ENCODE measurements at places on chromosomes 2 and 18.
A peak's percentile ranks its signal among the peaks of the same experiment; 100 is the strongest.

DNA sequence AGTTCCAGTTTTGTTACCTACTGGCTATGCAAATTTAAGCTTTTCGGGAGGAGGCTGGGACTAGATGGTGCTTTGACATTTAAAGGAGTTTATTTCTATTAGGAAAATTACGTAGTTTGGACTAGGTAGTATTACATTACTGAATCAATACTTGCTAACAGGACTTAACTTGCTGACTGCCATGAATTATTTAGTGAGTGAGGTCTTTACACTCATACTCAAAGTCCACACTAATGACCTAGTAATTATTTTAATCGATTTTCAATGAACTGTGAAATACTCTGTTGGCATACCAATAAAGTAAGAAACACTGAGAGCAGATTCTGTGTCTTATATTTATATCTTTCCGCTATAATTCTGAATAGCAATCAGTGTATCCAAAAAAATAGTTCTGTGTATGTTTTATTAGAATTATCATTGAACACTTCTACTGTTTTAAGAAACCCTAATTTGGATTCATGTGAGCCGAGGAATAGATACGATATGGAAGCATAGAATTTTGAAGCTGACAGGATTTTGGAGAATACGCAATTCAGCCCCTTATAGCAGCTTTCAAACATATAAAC lies 55.0 kb downstream of the CHST9 start:
- no peak for DNase-seq

- no peak for DNase-seq
These were observed 1.1 kb upstream of the DYM start for GRCh38 chr18:49461602-49461977.

GRCh38 chr2:179936141-179936540 lies 71.0 kb downstream of the CWC22 start:
- DNase-seq: no peak

GRCh38 chr2:233356546-233357308 lies 2.4 kb downstream of the DGKD start:
- DNase-seq: no peak

GRCh38 chr2:224650815-224651439 lies 65.2 kb downstream of the CCDC195 start:
- no peak for DNase-seq

GRCh38 chr18:48661421-48661820 lies 122.6 kb downstream of the CTIF start:
- no peak for DNase-seq

DNA sequence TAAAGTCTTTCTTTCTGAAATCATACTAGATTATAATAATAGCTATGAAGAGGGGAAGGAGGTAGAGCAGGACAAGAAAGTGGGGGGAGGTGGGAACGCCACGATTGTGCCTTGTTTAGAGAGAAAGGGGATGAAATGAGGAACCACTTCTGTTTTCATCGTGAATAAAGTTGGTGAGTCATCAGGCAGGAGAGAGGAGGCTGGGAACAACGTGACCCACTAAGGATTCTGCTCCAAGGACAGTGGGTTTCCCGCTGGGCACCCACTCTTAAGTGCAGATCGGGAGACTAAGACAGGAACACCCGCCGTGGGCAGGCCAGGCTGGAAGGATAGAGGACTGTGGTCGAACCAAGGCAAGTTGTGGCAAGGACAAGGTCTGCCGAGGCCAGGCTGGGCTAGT lies 158.2 kb downstream of the L3MBTL4 start:
- no peak for DNase-seq

GRCh38 chr2:20567159-20567925 lies 83.6 kb downstream of the HS1BP3 start:
- DNase-seq: no peak

GRCh38 chr2:190005513-190005912 lies 57.0 kb downstream of the MSTN start:
- no peak for DNase-seq

GRCh38 chr2:47016172-47016913 lies 100.7 kb upstream of the MCFD2 start:
- no peak for DNase-seq

GRCh38 chr2:17517481-17518211 lies 594 bp downstream of the RAD51AP2 start:
- DNase-seq: no peak

DNA sequence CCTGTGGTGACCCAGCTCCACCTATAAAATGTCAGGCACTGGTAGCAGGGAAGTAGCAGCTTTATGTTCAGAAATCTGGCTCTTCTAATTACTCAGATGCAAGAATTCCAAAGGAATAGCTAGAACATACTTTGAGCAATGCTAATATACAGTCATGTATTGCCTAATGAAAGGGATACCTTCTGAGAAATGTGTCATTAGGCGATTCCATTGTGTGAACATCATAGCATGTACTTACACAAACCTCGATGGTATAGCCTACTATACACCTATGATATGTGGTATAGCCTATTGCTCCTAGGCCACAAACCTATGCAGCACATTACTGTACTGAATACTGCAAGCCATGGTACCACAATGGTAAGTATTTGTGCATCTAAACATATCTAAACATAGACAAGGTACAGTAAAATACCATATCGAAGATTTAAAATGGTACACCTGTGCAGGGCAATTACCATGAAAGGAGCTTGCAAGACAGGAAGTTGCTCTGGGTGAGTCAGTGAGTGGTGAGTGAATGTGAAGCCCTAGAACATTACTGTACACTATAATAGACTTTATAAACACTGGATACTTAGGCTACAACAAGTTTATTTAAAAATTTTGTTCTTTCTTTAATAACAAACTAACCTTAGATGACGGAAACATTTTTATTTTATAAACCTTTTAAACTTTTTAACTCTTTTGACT lies 50.3 kb upstream of the ETAA1 start:
- no peak for DNase-seq

DNA sequence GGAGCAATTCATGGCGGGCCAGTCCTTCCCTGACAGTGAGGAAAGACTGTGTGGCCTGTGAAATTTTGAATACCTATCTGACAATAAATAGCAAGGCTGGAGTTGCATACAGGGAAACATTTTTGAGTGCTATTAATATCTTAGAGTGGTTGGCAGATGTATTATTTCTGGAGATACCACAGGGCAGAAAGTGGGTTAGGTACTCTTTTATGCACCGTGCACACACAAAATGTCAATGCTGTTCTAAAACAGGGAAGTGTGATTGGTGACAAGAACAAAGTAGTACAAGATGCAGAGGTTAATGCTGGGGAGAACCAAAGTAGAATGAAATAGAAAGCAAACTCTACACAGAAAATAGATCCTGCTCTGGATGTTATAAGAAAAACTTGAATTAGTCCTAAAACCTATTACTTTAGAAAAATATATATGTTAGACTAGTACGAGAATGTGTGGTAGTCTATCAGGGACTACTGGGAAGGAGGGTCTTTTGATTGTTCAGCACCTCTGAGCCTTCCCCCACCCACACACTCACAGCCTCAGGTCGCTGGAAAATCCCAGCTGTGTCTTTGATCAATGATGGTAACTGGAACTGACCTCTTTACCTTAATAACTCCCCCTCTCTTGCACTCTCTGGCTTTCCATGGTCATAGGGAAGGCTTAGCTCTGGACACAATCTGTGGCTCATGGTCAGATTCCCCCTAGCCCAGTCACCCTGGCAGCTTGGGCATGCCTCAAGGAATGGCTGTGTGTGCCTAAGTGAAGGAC lies 58.2 kb downstream of the SERPINB8 start:
- DNase-seq: no peak

GRCh38 chr2:142290931-142291330 lies 160.1 kb upstream of the LRP1B start:
- no peak for DNase-seq

DNA sequence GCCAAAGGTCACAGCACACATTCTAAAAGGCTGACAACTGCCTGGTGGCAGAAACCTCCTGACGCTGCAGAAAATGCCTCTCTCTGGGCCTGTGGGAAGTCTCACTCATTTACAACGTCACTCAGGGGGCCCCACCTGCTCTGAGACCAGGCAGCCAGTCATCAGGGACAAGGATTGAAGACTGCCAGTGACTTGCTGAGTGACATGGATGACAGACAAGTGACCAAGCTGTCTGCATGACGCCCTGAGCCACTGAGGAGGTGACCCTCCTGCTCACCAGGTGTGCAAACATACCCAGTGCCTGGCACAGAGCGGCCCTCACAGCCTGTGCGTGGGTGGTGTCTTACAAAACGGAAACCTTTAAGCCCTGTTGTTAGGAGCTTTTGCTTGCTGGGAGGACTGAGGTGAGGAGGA lies 392.4 kb downstream of the TNS1 start:
- DNase-seq: peak; percentile 15

DNA sequence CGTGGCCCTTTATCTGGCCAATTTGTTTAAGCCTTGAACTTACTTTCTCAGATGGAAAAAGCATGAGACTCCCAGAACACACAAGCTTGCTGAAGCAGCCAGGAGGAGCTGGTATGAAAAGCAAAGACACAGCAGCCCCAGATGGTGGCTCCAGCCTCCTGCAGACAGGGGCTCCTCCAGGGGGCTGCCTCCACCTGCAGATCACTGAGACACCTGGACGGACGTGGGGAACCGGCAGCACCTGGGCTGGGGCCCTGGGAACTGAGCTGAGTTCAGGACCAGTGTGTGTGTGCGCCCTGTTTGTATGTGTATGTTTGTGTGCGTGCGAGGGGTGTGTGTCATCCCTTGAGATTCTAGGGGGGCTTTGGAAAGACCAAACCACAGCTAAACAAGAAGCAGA lies 8.6 kb downstream of the CYS1 start:
- DNase-seq: no peak

GRCh38 chr2:45267062-45267792 lies 258.0 kb upstream of the SIX2 start:
- DNase-seq: no peak

DNA sequence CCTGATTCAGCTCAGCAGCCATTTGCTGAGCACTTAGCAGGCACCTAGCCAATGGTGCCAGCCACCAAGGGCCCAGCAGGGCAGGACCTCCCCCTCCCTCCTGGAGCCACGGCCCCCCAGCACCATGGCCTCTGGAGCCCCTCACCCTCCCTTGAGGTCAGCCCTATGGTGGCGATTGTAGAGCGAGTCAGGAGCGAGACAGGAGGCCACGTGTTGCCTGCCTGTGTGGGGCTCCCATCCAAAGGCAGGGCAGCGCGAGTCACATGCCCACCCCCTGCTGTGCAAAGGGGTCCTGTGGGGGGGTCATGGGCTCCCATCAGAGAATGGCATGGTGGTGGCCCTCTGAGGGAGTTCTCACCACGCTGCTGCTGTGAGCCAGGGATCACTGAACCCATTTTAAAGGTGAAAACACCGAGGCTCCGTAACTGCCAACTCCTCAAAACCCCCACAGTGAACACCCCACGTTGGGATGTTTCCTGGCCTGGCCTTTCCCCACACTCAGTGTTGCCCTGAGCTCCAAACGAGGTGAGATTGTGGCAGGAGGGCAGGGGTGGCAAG lies 35.6 kb downstream of the RAMP1 start:
- DNase-seq: no peak

DNA sequence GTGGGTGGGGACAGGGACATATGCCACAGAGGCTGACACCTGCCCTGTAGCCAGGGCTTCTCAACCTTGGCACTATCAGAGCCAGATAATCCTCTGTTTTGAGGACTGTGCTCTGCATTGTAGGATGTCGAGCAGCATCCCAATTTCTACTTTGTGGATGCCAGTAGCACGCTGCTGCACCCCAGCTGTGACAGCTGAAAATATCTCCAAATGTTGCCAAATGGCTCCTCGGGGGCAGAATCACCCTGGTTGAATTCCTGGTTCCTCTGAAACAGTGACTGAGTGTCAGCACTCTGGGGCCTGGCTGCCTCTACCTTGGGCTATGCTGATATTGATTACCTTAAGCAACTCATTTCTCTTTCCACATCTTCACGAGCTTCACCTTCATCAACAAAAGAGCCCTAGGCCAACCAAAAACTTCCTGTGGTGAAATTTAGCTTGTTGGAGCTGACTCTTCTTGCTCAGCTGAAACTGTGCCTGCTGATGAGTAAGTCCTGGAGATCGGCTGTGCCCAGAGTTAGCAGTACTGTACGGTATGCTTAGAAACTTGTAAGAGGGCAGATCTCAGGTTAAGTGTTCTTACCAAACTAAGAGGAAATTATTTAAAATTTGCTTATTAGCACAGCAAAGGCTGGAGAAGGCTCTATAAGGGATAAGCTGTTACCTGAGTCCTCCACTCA lies 138.1 kb downstream of the SEPTIN10 start:
- DNase-seq: no peak

DNA sequence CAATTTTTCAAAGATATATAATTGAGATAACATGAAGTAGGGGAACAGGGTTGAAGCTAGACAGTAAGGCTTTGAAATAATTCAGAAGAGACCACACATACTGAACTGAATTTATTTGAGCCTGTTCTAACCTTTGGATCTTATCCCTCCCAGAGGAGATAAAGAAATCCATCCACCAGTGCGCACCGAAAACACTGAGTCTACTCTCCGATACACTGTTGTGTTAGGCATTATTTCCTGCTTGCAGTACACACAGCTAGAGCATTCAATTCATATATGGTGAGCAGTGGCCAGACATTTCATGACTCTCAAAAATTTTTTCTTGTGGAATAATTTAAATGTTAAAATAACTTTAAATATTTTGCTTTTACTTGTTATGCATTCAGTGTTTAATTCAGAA lies 342.7 kb downstream of the GPD2 start:
- DNase-seq: no peak

DNA sequence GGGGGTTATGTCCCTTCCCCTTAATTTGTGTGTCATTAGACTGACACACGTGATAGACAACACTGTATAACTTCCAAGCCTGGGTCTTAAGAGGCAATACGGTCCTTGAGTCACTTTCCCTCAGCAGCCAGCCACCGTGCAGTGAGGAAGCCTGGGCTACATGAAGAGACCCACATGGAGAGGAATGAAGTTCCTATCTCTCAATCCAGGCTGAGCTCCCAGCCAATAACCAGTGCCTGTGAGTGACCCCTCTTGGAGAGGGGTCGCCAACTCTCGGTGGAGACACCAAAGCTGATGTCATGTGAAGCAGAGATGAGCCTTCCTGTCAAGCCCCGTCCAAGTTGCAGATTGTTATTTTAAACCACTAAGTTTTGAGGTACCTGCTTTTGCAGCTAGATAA lies 5.7 kb upstream of the WDSUB1 start:
- no peak for DNase-seq

- DNase-seq: no peak
These were observed 67.6 kb downstream of the KIAA2012 start for GRCh38 chr2:202140522-202141252.

DNA sequence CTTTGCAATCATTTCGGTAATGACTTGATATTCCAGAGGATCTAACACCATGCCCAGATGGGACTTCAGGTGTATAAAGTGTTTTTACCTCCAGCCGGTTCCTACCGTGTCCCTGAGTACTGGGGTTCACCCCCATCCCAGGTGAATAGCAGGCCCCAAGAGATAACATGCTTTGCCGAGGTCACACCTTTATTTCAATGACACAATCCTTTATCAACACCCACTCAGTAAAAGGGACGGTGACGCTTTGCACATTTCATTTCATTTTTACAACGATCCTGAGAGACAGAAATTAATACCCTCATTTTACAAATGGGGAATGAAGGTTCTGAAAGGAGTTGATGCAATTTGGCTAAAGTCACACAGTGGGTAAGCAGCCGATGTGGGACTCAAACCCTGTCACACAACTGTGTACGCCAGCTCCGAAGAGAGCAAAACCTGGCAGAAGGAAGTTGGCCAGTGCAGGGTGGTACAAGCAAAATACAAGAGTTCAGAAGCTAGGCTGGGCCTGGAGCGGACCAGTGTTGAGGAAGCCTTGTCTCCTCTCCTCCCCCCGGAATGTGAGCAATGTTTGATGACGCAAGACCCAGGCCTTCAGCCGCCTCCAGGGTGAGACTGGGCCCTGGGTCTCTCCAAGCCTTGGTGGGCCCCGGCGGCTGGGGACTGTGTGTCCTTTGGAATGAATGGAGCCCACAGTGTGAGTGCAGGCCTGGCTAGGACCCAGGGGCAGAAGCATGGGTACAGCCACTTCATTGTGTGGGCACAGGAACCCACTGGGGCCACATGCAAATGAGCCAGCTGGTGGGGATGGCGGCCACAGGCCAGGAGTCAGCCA lies 139.6 kb upstream of the MYCN start:
- DNase-seq: no peak

Data from T follicular helper cell (primary cell).